ENCODE measurements at places on chromosomes 1 and 21.

GRCh38 chr1:198113342-198113750 lies 43.5 kb upstream of the NEK7 start:
- no peak for DNase-seq

- no peak for DNase-seq
These were observed 44.1 kb upstream of the SLC2A1 start for GRCh38 chr1:43002766-43003165.

GRCh38 chr1:2445823-2446215 lies 30.3 kb upstream of the PLCH2 start:
- DNase-seq: no peak

- no peak for DNase-seq
These were observed 53.6 kb downstream of the GPATCH2 start for GRCh38 chr1:217577336-217577735.

DNA sequence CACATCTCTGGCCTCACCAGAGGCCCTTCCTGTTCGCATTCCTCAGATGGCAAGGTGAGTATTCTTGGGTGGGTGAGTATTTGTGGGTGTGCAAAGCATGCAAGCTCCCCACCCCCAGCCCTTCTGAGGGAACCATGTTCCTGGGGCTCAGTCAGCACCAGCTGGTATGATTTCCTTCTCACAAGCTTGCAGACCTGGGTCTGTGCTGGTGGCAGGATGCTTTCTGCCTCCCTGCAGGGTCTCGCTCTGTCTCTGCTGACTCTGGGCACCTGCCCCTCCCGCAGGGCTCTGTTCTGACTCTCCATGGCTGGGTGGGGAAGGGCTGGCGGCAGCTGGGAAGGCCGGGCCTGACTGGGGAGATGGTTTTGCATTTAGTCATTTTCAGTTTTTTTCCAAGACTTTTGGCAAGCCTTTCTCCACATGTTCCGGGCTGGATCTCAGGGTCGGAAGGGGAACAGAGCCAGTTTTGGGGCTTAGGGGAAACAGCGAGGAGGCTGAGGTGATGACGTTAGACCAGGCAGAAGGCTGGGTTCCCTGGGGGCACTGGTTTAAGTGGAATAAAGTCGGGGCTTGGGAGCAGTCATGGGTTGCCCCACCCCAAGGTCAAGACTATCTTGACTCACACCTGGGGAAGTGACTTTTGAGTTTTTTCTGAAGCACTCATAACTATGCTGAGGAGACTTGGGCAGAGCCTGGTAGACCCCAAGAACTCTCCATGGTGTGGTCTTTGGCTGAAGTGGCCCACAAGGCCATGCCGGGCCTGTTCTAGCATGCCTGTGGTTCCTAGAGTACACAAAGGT lies 6.2 kb downstream of the RASSF5 start:
- DNase-seq: no peak

DNA sequence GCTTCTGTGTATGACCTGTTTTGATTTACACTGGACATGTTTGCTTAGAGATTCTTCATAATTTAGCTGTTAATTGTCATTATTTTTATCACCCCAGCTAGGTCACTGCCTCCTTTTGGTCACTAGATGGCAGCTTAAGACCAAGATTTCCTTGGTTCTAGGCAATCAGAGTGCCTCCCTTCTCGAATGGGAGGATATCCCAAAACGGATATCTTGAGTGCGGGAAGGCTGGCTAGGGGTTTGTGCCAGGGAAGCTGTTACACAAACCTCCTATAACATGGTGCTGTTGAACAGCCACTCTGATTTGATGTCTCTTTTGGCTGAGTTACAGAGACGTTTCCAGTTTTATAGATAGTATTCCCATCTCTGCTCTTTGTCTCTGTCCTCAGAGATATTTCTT lies 283.5 kb downstream of the S1PR1 start:
- no peak for DNase-seq

DNA sequence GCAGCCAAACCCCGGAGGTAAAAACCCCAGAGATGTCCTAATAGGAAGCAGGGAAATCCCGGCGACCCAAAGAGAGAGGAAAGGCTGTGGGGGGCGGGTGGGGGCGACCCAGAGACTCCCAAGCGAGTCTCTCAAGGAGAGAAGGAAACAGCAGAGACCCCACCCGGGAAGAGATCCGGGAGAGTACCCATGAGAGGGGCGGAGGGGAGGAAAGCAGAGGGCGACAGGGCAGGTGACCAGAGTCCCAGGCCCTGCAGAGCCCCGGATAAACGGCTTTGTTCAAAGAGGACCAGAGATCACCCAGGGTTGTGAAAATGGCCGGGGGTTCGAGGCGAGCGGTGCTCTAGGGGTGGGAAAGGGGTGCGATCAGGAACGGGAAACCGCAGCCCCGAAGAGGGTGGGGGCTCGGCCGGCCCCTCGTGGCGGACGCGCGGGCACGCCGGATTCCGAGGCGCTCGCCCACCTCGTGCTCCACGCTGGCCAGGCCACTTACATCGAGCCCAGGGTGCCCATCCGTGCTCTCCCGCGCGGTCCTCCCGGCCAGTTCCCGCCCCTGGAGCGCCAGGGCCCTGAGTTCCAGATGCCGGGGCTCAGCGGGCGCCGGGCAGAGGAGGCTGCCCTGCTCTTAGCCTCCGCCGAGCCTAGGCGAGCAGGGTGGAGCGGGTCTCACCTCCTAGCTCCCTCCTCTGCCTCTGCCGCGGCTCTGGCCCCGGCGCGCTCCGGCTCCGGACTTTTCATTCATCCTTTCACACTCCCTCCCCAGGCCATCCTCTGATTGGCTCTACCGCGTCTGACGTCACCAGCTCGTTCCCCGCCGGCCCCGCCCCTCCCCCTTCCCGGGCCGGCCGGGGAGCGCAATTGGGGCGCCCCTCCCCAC lies 52.3 kb downstream of the RHBG start:
- DNase-seq: no peak

- DNase-seq: no peak
These were observed 92.9 kb upstream of the FGGY start for GRCh38 chr1:59204001-59204400.

DNA sequence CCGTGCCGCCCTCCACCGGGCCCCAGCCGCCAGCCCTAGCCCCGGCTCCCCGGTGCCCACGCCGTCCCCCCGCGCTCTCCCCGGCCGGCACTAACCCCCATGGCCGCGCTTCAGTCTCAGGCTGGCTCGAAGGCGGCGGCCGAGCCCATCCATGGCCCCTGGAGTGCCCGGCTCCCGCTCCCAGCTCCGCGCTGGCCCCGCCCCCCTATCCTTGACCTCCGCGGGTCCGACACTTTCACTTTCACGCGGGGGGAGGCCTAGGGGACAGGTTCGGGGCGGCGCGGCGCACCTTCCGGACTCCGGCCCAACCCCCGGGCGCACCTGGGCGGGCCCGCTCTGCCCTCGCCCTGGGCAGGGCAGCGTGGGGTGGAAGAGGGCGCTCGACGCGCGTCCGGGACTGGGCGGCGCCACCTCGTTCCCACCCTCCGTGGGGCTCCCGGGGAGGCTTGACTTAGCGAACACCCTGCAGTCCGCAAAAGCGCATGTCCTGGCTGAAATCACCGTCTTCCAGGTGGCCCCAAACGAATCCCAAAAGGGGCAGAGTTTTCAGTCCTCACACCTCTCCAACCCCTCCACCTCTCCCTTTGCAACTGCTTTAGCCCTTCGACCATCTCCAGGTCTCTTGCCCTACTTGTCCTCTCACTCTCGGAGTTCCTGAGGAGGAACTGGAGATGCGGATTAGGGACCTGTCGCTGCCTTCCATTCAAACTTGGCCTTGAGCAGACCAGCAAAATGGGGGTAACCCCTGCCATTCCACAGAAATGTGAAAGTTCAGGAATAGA lies 3.9 kb upstream of the DENND2D start:
- DNase-seq: no peak

DNA sequence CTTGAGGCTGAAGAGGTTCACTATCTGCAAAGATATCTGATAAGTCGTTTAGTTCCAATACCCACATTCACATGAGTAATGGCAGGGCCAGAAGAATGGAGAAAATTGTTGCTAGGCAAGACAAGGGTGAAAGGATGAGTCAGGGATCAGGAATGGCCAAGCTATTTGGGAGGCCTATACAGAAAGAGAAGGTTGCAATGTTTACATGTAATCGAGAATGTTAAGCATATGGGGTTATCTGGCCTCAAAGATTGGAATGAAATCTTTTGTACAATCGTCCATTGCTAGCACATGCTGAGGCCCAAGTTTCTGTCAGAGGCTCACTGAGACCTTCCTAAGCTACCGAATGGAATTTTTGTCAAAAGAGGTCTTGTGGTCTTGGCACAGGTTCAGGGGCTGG lies 299.9 kb upstream of the PLD5 start:
- DNase-seq: no peak

- no peak for DNase-seq
These were observed 69.3 kb downstream of the SPAG17 start for GRCh38 chr1:118115567-118116295.

GRCh38 chr1:1429671-1430073 lies 5.8 kb upstream of the VWA1 start:
- DNase-seq: no peak

- DNase-seq: no peak
These were observed 90.7 kb upstream of the WLS start for GRCh38 chr1:68322837-68323687.

- DNase-seq: no peak
These were observed 26.5 kb upstream of the PLXNA2 start for GRCh38 chr1:208270651-208271141.

GRCh38 chr1:86504137-86504479 lies 35.4 kb downstream of the CLCA1 start:
- no peak for DNase-seq

DNA sequence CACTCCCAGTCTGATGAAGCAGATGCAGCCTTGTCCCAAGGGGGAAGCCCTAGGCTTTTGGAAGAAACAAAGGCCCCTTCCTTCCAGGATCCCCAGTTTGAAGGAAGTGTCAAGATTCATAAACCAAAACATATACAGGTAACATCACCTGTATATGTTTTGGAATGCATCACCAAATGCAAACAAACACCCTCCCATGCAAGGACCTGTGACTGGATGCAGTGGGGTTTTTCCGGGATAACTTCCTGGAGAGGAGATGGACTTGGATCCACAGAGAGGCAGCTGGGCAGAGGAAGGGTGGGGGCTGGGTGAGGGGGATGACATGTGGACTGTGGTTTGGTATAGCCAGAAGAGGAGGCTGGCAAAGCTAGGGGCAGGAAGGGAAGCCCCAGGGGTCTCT lies 1.5 kb upstream of the PLA2G2F start:
- no peak for DNase-seq

DNA sequence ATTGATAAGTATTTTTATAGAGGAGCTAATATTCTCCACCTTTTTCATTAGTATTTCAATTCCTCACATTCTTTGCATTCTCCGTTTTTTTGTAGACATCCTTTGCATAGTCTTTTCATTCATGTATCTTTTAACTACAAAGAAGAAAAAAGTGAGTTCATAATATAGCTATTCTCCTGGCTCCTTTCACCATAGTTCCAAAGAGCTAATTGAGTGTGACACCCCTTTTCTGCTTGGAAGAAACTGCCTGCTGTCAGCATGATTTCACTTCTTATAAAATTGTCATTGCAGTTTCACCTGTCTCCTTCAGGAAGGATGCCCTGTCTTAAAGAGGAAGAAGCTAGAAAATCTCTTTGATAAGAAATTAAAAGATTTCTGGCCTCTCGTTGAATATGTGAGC lies 991.1 kb downstream of the KCNT2 start:
- no peak for DNase-seq

DNA sequence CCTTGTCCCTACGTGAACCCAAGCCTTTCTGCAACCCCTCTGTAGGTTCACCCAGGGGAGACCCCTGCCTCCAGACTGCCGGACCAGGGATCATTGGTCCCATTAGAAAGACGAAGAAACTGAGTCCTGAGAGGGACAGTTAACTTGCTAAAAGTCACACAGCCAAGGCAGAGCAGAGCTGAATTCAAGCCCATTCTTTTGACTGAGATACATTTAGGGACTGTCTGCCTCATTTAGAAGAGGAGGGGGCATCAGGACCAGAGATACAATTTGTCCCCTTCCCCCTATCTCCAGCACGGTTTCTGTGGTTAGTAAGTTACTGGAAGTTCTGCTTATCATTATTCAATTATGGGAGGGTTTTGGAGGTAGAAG lies 19.1 kb downstream of the KCNQ4 start:
- no peak for DNase-seq

DNA sequence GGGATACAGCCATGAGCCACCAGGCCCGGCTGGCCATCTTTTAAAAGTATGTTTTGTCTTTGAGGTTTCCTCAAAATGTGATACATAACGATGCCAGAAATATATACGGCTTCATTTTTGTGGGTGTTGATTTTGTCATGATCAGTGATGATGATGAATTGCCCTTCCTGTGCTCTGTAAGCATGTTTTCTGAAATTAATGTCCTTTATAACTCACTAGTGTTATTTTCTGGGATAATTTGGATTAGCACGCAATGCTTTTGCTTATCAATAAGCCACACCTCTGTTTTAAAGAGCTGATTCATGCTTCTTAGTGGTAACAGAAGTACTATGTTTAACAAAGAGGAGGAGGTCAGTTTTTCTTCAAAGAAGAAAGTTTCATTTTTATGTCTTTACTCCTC lies 25.6 kb downstream of the PHACTR4 start:
- DNase-seq: no peak

DNA sequence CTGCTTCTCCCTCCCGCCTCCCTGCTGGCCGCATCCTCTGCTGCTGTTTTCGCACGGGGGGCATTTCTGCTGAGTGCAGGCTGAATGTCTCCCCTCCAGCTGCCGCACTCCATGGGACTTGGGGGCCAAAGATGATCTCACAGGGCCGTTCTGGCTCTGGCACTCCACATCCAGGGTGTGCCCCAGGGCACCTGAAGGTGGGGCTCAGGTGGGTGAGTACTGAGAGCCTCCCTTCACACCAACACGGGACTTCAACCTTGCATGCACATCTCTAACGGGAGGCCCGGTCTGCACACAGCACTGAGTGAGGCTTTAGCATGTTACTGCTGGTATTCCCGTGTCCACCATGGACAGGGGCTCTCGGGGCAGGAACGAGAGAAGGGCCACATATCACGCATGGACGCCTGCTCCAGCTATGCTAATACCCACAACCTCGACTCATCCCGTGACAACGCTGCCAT lies 88.9 kb downstream of the DMRTB1 start:
- no peak for DNase-seq

DNA sequence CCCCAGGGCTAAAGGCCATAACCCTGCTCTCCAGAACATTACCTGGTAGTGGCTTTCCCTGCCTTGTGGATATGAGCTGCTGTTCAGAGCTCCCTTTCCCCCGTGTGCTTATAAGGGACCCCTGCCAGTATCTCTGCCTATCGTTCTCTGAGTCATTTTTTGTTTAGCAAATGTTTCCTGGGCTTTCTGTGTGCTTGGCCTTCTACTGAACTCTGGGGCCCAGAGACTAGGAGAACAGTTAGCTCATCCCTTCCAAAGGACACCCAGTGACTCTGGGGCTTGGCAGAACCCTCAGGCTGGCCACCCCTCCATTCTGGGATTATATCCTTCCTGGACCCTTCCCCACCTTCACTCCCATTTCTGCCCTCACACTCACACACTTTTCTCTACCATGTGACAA lies 80.8 kb upstream of the POU3F1 start:
- DNase-seq: no peak

DNA sequence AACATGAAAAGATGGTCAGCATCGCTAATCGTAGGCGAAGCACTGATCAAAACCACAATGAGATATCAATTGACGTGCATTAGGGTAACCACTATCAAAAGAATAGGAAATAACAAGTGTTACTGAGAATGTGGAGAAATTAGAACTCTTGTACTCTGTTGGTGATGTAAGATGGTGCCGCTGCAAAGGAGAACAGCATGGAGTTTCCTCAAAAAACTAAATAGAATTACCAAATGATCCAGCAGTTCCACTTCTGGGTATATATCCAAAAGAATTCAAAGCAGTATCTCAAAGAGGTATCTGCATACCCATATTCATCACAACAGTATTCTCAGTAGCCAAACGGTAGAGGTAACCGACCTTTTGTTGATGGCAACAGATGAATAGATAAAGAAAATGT lies 8.3 kb upstream of the CD101 start:
- DNase-seq: no peak

- DNase-seq: no peak
These were observed 461.3 kb downstream of the RPS6KC1 start for GRCh38 chr1:213512316-213512715.
